ENCODE measurements at places on chromosomes 3 and 15.

GRCh38 chr3:30340500-30340899, 265.9 kb upstream of the TGFBR2 start:
- DNase-seq = no peak

- no peak for DNase-seq
Observed at GRCh38 chr3:37737134-37737533, 124.5 kb upstream of the CTDSPL start.

- DNase-seq = no peak
Observed at GRCh38 chr3:129855170-129855831, 38.2 kb downstream of the TMCC1 start.

DNA sequence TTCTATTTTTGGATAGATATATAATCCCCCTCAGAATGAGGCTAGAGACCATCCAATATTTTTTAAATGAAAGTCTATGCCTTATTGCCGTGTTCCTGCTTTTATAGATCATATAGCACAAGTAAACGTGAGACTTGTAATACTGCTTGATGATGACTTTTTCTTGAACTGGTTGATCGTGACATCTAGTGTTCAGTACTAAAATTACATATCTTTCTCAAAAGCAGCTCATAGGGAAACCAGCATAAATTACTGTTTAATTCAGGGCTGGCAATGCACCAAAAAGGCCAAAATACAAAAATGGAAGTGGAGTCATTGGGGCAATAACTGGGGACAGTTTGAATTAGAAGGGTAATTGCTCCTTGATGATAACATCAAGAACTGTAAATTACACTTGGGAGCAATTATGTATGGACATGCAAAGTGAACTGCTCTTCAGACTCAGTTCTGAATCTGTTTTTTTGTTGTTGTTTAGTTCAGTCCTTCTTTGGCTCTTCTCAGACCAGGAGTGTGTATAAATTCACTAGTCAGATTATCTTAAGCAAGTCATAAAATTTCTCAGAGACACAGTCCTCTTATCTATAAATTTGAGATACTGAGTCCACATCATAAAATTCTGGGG, 325.3 kb downstream of the THSD4 start:
- peak; percentile 28 for DNase-seq

DNA sequence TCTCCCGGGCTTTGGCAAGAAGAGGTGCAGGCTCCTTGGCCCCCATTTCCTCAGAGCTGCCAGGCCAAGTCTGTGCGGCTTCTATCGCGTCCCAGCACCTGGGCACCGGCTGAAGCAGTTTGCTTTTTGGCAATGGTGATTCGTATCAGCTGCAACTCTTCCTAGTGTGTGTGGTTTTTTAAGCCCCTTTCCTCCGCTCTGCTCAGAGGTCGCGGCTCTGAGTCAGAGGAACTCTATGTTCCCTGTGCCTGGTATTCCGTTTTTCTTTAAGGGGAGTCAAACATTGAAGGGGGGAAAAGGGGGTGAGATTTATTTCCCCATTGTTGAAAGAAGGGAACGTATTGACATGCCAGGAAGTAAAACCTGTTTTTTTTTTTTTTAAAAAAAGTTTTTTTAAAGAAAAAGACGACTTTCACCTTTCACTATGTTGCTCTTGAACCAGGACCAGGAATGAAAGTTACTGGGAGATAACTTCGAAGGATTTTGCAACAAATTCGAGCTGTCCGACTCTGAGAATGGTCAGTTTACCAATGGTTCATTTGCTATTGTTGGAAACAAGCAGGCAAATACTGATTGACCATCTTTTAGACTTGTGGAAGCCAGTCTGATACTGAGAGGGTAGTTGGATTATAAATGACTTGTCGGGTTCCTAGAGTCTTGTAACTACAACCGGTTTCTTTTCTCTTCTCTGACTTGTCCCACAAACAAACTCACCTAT, 1.1 kb downstream of the ARMC8 start:
- no peak for DNase-seq

DNA sequence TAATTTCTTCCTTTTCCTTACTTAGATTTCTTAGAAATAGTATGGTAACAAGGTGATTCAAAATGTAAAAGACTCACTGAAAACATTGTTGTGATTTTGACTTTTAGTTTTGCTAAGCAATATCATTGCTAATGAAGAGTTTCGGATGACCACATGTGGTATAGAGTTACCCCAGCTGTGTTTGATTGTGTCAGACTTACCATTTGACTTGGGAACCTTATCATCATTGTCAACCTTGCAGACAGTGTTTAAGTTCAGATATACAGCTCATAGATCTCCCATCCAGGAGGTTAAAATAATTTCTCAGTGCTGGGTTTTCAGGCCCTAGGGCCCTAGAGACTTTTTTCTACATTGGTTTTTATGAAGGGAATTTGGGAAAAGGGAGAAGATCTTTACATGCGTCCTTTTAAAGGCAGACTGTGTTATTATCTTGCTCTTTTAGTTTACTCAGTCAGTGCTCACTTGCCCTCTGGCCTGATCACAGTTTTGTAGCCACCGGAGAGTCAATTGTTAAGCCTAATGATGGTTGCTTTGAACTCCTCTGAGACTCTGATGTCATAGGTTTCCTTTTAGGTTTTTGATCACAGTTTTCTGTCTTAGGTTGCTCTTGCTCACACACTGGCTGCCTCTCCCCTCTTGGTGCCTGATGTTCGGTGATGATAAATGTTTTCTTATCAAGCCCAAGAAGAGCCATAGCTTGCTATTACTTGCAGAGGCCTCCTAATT, 133.5 kb upstream of the ZPLD1 start:
- peak; percentile 8 for DNase-seq

GRCh38 chr3:171457607-171458061, 2.6 kb downstream of the TNIK start:
- no peak for DNase-seq

GRCh38 chr3:170471149-170471548, 52.5 kb downstream of the CLDN11 start:
- DNase-seq = no peak

DNA sequence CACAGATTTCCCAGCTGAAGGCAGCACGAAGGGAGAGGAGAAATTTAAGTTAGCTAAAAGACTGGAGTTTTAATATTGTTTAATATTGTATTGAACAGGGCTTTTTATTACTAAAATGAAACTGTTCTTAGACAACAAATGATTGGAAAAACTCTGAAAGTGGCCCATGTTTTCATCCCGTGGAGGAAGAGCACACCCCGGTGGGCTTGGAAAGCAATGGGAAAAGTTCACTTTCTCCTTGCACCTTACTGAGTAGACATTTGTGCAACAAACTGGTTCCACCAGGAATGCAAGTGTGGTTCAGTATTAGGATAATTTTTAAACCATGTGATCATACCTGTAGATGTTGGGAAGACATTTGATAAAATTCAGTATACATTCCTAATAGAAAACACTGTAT, 8.2 kb upstream of the ESYT3 start:
- DNase-seq = peak; percentile 46

GRCh38 chr3:158640646-158641045, 3.7 kb upstream of the GFM1 start:
- no peak for DNase-seq

- DNase-seq = no peak
Observed at GRCh38 chr3:156404217-156404616, 150.7 kb downstream of the SSR3 start.

- no peak for DNase-seq
Observed at GRCh38 chr3:50441424-50442217, 61.8 kb downstream of the CACNA2D2 start.

DNA sequence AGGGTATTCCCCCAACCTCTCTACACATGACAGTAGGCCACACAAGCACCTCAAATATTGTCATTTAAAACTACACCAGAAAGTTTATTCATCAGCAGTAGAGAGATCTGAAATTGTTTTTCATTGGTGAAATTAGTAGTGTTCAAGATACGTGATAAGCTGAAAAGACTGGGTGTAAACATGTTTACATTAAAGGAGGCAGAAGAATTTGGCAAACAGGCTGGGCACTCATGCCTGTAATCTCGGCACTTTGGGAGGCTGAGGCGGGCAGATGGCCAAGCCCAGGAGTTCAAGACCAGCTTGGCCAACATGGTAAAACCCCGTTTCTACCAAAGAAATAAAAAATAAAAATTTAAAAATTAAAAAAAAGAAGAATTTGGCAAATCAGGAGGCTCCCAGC, 255.6 kb downstream of the FOXP1 start:
- no peak for DNase-seq

Data from neural progenitor cell (in vitro differentiated cells).